NCI-H226 (cell line): ENCODE measurements at places on chromosomes 1 and 21.

DNA sequence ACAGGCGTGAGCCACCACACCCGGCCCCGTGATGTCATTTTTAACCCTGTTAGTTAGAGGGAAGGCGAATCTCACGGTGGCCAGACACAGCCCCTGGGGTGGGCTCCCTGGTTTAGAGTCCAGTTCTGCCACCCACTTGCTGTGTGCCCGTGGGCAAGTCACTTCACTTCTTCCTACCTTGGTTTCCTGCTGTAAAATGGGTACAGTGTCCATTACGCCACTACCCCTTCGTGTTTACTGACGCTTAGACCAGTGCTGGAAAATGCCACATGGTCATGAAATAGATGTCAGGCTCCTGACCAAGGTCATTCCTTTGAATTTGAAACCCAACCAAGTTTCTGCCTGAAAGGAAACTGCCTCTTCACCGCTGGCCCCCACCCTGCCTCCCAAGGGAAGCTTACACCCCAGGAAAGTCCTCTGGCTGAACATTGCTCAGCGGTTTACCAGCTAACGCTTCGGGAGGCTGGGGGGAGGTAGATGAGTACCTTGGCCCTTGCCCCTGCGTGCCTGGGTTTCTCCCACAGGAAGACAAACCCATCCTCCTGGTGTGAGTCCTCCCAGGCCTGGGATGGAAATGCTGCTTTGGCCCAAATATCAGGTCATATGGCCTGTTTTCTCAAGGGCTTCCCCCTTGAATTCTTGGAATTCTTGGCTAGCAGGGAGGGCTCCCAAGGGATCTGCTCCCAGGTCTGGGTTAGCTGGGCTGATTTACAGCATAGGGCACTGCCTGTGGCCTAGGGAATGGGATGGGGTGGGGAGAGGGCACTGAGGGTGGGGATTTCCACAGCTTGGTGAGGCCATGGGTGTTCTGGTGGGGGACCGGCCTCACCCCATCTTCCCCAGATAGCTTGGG lies 7.6 kb upstream of the AADACL4 start:
- DNase-seq: peak; percentile 100

DNA sequence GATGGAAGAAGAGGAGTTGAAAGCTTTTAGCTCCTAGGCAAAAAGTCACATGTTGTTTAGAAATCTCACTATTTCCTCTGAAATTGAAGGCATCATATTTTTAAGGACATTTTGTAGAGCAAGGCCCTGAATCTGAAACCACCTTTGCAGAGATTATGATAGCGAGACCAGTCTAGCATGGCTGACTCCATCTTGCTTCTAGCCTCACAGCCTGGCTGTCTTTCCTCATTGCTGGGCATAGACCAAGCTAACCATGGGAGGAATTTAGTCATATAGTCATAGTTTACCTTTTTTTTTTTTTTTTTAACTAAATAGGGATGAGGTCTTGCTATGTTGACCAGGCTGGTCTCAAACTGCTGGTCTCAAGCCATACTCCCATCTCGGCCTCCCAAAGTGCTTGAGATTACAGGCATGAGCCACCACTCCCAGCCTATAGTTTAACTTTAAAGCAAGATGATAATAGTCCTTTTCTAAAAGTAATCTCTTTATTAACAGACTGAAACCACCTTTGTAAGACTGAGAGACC lies 42.2 kb upstream of the ZNF326 start:
- DNase-seq: no peak

DNA sequence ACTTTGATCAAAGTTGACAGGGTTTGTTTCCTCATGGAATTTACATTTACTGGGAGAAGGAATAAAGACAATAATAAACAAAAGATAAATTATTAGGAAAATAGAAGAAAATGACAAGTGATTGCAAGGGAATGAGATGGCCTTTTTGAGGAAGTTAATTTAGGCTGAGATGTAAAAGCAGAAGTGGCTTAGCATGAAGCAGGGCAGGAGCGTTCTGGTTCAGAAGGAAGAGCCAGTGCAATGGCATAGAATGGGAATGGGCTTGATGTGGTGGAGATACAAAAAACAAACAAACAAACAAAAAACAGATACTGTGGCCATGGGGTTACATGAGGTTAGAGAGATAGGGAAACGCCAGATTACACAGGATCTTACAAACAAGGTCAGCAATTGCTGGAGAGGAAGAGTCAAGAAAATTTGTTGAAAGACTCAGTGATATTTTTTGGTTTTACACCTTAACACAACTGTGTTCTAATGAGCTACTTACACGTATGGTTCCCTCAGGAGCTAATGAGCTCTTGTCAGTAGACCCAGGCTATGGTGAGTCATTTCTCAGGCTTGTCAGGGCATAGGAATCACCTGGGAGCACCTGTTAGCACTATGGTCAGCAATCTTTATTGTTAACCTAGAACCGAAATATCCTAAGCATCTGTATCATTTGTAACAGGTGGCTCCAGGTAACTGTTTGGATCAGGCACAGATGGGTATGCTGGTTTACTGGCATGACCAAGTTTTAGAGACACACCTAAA lies 8.7 kb upstream of the CADM3 start:
- no peak for DNase-seq

DNA sequence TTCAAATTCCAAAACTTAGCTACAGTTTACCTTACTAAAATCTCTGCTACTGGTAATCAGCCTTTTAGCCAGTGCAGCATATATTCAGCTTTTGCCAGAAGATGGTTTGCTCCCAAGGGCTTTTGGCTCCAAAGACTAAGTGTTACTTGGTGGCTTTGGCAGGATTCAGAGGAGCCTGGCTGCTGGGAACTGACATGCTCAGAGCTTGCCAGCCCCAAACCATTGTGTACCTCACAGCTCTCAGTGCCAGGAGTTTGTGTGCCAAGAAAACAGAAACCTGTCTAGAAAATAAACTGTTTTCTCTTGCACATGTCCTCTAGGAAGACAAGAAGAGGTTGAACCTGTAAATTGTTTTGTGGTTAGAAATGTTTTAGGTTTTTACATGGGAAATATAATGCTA lies 315.9 kb downstream of the ST6GALNAC3 start:
- DNase-seq: no peak
